ENCODE measurements at places on chromosomes 12 and 14.

- DNase-seq = no peak
Observed at GRCh38 chr12:117742721-117743120, 226.1 kb downstream of the KSR2 start.

GRCh38 chr14:72737560-72737943 is 156.3 kb downstream of the DPF3 start:
- no peak for DNase-seq

- DNase-seq = no peak
Observed at GRCh38 chr12:55797068-55797467, 20.5 kb downstream of the SARNP start.

DNA sequence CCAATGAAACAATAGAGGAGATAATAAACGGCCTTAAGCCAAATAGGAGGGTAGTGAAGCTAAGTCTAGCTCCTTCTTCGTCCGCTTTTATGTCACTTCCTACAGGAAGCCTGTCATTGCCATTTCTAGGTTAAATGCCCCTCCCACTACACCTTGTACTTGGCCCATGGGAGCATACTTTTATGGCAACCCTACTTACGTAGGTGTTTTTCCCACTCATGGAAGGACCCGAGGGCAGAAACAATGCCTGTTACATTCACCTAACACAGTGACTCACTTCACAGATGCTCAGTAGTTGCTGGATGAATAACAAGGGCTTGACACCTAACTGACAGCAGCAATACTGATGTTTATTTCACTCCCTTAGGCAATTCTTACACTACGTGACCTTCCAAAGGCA is 44.5 kb downstream of the ALKBH1 start:
- no peak for DNase-seq

DNA sequence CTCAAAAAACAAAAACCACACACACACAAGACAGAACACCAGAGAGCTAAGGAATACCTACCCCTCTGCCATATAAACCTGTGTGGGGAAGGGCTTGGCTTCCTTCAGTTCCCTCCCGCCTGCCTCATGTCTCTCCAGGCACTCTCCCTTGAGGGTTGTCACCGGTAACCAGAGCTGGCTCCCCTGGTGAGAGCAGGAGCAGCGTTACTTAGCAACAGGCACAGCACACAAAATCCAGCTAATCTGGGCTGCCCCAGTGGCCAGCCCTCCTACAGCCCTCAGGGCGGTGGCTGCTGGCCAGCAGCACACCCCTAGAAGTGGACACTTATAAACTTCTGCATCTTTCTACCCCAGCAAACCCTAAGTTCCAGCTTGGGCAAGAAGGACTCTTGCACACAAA is 21.6 kb upstream of the NR4A1 start:
- no peak for DNase-seq

DNA sequence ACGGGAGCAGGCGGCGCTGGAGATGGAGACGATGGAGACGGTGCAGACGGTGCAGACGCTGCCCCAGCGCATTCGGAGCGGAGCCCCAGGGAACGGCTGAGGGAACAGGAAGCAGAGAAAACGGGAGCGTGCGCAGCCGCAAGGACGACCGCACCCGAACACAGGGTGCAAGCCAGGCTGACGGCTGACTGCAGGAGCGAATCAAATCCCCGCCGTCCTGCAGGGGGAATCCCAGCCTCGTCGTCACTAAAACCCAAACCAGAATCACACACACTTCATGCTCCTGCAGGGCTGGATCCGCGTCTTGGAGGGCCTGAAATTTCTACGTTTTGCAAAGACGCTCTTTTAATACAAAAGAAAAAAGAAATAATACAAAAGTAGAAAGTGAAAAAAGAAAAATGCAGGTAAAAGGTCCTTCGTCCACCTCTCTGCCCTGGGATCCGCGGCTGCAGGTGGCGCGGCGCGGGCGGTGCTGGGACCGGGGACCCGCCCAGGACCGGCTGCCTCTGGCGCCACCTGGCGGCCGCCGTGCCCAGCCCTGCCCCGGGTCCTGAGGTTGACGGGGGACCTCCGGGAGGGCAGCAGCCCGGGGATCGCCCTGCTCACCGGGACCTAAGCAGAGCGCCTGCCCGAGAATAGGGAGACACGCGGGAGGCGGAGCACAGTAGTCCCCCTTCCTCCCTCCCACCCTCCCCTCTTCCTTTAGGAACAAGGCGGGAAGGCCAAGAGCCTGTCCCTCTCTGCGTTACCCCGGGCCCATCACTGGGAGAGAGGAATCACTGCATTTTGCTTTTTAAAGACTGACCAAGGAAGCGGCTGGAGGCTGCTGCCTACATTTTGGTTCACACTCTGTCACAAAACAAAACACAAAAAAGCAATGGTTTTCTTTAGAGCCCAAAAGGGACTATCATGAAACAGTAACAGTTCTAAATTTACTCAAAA is 20.1 kb downstream of the STX2 start:
- peak; percentile 67 for DNase-seq

DNA sequence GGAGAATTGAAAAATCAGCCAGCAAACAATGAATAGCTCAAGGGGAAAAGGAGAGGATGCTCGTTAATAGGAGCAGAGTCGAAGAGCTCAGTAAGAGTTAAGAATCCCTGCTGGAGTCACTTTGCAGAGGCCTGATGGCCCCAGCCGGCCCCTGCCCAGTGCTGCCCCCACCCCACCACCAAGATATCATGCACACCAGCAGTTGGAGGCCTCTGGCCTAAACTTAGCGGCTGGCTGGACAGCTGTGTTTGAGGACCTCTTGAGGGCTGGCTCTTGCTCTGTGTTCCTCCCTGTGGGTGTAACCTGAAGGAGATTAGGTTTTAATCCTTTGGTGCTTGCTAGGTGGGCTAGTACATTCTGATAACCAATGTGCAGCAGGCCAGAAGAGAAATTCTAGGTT is 142.0 kb downstream of the PLXNC1 start:
- DNase-seq = no peak

DNA sequence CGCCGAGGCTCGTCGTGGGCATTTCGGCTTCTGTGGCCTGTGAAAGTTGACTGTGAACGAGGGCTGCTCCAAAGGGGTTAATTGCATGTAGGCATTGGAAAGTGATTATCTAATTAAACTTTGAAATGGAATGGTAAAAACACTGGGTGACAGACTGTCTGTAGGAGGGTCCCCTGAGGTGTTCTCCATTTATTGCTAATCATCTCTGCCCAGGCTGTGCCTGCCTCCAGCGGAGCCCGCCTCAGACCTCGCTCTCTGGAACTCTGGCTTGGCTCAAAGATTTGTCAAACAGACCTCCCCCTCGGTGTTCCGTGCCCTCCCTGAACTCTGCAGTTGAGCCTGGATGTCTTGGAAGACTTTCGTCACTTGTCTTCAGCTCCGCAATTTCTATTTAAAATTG is 50.2 kb upstream of the VRK1 start:
- DNase-seq = no peak

DNA sequence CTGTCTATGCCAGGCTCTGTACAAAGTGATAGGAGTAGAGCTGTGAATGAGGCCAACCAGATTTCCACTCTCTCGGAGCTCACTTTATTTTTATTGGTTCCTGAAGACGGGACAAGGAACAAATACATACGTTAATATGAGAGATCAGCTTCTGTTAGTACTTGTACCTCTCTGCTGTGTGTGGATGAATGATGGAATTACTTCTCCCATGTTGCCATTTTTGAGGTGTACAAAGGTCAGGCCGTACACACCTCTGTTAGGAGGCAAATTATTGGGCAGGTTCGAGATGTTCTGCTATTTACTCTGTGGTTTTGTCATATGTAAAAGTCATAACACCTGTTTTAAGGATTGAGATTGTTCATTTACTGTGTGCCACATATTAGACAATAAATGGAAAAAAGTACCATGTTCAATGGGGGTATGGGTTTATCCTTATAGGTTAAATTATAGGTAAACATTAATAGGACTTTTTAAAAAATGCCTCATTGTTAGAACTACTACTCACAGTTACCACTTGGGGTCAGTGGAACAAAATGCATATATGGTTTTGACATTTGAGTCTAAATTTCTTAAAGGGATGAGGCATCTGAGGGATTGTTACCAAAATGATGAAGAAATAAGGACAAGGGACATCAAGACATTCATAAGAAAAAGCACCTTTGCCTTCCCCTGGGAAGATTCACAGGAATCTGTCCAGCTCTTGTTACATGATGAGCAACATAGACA is 26.9 kb downstream of the WBP11 start:
- no peak for DNase-seq

DNA sequence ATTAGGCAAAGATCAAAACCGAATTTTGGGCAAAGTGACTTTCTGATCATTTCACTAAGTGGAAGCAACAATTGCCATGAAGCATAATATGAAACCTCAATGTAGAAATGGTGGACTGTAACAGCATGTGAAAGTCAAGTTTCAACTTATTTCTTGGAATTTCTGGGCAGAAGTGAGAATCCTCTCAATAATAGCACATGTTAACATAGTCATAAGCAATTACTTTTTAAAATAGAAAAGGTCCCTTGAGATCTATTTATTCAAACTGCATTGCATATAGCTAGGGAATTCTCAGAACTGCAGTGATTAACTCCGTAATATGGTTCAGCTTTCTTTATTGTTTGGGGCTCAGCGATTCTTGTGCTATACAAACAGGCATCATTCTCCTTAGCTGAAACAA is 136.7 kb upstream of the ATP2B1 start:
- DNase-seq = no peak

DNA sequence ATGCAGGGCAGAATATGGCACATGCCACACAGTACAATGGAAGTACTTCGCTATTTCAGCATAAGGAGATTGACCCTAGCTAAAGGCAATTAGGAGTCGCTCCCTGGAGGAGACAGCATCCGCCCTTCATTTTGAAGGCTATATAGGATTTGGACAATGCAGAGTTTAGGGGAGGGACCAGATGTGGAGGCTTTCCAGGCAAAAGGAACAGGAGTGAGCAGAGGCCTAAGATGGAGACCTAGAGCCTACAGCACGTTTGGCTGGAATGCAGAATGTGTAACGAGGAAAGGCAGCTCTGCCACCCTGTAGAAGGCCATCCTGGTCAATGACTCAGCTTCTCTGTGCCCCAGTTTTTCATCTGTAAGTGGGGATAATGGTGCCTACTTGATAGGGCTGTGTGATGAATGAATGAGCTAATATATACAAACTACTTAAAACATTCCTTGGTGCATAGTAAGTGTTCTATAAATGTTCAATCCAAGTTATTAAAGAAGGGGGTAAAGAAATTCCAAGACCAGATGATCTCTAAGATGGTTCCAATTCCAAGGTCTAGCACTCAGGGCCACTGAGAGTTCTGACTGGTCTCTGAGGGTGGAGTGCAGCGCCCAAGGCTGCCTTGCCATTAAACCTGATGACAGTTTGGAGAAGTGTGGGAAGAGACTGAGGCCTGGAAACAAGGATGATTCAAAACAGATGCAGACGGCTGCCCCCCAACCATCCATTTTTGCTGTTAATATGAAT is 54.3 kb upstream of the FRMD6 start:
- DNase-seq = no peak

DNA sequence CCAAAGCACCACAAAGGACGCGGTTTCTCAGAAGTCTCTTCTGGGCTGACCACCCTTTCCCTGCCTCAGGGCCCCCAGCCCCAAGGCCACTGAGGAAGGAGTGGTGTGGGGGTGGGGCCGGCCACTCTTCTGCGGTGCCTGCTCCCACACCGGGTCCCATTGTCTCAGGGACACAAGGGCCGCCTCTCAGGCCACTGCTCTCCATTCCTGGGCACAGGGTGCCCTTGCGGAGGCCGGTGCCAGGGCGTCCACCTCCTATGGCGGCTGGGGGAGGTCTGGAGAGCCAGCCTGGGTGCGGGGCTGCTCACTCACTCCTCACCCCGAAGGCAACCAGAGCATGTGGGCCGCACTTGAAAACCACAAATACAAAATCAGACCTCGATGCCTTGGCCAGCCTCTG is 44.1 kb downstream of the PRIMA1 start:
- DNase-seq = no peak

DNA sequence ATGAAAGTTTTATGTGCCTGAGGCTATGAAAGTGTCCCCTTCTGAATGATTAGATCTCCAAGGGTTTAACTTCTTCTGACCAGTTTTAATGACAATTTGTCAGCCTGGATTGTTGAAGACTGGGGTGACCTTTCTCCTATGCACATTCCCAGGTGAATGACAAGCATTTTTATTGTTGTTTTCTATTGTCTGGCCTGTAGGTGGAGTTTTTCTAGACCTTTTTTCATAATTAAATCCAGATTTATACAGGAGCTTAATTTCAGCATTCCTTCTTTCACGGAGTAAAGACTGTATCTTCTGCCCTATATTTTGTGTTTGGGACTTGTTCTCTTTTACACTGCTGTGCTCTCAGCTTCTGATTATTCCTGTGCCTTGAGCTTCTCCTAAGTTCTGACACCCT is 125.0 kb upstream of the FAR2 start:
- DNase-seq = no peak

Measured in Caco-2 (cell line).